Activated CD4-positive, CD25-positive, alpha-beta regulatory T cell treated with anti-CD3 and anti-CD28 coated beads, Interleukin-2, amount 50 U/mL, for 16 hours (primary cell): ENCODE measurements at places on chromosomes 12 and 14.

DNA sequence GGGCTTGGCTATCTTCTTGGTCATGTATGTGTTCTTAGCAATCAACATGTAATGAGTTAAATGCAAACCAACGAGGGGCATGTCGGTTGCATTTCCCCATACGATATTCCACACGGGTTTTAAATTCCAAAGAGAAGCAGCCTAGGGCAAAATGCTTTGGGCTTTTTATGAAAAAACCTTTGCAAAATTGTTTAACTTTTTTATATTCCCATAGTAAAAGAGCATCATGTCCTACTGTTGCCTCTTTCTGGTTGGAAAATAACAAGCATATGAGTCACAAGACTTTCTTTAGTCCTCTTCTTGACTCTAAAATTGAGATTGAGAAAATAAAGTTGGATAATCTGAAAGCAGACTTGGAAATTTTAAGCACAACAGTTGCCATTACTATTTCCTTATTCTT is 3.8 kb upstream of the DIO2 start:
- no peak for DNase-seq

GRCh38 chr14:68131907-68132306 is 312.3 kb downstream of the RAD51B start:
- no peak for DNase-seq

- no peak for DNase-seq
Measured at GRCh38 chr12:5059358-5059757, 15.7 kb downstream of the KCNA5 start.

DNA sequence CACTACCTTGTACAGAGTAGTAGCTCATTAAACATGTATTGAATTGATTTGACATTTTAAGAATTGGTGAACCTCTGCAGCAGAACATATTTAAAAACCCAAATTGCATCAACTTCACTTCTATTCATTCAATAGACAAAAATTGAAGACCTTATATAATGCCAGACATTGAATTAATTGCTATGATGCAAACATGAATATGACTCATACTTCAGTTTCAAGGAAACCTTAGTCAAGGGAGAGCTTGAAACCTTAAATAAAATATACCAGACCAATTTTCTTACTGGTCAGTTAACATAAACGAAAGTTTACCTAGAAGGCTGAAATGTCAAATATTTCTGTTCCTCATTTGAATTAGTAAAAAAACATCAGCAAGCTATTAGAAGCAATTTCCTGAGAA is 5.0 kb upstream of the MGAT4C start:
- no peak for DNase-seq

DNA sequence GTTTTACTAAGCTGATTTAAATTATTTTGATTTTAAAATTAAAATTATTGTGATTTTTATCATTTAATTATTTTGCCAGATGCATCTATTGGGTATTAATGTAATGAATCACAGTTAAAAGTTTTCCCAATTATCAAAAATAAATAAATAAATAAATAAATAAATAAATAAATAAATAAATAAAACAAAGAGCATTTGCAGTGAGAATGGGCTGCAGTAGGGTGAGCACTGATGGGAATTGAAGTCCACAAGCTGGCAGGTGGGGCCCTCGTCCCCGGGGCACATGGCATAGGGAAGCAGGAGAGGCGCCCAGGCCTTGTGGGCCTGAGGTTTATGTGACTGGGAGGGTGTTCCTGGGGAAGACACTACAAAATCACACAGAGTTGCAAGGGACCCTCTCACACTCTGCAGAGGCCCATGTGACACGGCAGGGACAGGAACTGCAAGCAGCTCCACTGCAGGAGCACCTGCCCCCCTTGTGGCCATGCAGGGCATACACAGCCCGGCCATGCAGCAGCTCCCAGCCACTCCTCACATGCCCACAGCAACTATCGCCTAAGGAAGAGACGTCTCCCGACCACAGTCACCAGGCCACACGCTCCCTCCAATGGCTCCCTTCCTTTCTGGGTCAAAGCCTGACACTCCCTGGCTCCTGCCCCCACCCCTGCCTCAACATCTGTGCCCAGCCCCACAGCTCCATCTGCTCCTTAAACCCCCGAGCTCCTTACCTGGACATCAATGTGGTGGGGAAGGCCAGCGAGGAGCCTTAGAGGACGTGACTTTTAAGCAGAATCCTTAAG is 256.3 kb upstream of the SFSWAP start:
- no peak for DNase-seq
